ENCODE measurements at places on chromosomes 7 and 10.

DNA sequence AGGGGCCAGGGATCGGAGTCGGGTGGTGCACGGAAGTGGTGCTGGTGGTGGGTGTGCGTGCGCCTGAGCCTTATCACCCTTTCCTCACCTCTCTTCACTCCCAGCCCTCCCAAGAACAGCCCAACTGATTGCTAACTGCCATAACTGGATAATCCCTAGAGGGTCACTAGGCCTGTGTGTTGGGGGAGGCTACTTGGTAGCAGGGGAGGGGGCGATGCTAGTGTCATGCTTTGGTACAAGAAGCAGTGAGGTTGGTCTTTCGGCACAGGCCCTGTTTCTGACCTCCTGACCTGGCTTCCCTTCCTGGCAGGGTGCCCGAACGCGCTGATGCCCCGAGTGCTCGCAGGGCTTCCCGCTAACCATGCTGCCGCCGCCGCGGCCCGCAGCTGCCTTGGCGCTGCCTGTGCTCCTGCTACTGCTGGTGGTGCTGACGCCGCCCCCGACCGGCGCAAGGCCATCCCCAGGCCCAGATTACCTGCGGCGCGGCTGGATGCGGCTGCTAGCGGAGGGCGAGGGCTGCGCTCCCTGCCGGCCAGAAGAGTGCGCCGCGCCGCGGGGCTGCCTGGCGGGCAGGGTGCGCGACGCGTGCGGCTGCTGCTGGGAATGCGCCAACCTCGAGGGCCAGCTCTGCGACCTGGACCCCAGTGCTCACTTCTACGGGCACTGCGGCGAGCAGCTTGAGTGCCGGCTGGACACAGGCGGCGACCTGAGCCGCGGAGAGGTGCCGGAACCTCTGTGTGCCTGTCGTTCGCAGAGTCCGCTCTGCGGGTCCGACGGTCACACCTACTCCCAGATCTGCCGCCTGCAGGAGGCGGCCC lies 652 bp downstream of the KAZALD1 start:
- DNase-seq, result peak; percentile 43

GRCh38 chr7:50418526-50419290 lies 31.4 kb downstream of the FIGNL1 start:
- no peak for DNase-seq

DNA sequence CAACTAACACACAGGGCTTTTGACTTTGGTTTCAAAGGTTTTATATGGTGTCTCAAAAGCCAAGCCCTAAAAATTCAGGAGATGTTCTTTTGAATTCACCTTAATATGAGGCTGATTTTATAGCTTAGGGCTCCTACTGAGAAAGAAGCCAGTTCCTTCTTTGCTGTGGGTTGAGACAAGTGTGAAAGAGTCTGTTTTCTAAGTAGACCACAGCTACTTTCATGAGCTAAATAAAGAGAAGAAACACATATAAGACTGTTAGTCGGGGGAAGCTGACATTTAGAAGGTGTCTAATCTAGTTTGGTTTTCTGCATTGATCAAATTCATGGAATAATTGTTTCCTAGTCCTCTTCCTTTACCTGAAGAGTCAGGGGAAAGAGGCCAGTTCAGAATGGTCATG lies 332.1 kb upstream of the CELF2 start:
- no peak for DNase-seq

DNA sequence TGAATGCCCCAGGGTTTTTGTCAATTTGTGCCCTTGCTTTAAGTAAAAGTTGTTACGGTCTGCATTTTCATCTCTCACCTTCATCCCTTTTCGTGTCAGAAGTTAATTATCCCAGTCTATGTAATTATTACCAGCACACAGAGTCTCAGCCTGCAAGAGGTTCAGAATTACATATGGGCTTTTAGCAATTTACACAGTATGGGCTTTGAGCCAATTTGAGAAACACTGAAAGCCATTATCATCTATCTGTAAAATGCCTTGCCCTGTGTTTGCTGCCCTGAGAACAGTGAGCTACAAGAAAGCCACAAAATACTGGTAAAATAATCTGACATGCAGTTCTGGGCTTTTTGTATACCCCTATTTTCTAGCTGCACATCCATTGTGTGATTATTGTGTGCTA lies 125.6 kb upstream of the STEAP4 start:
- no peak for DNase-seq

DNA sequence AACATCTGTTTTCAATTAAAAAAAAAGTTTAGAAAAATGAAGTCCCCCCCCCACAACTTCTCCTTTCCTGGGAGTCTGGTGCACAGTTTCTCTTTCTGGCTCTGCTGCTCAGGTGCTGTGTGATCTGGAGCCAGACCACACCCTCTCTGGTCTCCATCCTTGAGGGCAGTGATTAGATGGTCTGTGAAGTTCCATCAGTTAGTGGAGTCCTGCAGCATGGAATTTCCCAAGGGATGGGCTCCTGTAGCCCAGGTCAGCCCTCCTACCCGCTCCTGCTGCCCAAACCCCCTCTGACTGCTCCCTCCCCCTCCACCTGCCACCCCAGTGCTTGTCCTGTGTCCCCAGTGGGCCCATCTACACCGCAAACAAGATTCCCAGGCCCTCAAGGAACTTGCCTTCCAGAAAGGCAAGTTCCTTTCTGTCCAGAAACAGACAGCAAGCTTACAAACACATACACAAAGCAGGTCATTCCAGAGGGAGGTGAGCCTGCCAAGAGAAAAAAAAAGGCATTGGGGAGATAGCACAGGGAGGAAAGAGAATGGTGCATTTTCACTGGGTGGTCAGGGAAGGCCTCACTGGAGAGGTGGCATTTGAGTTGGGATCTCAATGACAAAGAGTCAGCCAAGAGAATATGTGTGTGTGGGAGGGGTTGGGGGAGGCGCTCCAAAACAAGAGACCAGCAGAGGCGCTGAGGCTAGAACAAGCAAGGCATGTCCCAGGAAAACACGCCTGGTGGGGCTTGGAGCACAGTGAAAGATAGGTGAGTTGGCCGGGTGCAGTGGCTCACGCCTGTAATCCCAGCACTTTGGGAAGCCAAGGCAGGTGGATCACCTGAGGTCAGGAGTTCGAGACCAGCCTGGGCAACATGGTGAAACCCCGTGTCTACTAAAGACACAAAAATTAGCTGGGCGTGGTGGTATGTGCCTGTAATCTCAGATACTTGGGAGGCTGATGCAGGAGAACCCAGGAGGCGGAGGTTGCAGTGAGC lies 49.5 kb upstream of the SLC29A3 start:
- DNase-seq, result no peak

GRCh38 chr7:155489862-155490696 lies 32.1 kb downstream of the EN2 start:
- peak; percentile 13 for DNase-seq

GRCh38 chr10:89120931-89121763 lies 86.0 kb downstream of the CH25H start:
- peak; percentile 60 for DNase-seq

DNA sequence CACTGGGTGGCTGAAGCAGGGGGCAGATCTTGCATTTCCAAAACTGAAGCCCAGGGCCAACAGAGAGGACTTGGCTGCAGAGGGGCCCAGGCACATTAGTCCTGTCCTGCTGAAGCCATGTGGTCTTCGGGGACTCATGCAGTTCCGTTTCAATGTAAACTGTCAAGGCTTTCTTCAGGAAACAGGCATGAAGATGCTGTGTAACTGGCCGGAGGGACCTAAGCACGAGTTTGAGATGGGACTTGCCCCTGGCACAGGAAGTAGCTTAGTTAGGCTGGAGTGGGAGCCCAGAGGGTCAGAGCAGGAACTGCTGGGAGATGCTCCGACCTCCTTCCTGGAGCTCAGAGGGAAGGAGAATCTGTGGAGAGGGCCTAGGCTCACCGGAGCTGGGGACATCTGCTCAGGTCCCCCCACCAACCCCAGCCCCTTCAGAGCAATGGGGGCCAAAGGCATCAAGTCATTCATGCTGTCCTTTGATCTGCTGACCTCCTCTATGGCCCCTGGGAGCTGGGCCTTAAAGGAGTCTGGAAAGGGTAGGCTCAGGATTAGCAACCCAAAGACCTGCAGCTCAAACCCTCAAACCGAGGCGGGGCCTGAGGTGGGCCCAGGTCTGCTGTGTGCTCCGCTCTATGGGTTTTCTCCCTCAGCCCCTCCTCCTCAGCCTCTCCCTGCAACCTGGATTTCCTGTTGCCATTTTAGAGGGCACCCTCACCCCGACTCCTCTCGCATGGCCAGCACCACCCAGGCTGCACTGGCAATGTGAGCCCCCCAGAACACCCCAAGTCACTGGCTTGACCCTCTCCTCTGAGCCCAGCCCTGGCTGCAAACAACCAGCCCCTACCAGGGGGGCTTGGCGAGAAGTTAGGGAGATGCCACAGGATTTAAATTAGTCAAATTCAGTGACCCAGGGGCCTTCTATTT lies 4.4 kb upstream of the MNX1 start:
- DNase-seq, result no peak

DNA sequence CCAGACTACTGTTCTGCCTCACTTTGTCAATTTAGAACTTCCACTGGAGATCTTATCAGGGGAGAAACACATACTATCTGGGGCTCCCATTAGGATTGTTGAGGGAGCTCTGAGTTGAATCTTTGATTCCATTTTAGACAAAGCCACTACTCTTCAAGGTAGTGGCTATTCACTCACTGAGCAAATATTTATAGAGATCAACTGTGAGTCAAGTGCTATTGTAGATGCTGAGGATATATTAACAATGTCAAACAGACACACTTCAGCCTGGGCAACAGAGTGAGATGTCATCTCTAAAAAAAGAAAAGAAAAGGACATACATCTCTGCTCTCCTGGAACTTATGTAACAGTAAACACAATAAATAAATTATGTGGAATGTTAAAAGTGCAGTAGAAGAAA lies 315.3 kb downstream of the PTEN start:
- DNase-seq, result no peak

DNA sequence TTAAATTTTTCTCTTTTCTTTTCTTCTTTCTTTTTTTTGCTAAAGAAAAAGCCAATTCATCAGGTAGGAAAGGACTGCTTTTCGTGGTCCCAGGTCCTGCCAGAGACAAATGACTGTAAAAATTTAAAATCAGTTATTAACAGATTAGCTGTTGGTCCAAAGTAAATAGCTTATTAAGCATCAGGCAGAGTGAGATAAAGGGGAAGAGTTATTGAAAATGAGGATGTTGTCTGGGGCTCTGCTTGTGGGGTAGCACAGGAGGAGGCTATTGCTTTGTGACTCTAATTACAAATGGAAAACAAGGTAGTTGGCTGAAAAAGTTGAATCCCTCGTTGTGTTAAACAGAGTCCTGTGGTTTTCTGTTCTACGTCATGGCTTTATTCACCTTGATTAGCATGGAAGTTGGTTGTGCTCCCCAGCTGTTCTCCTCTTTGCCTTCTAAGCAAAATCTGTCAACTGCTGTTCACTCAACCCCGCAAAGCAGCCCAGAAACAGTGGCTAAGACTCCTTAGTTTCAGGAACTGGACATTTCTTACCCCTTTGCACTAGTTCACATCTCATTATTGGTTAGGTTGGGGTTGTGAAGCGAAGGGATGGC lies 128.9 kb downstream of the SNX10 start:
- no peak for DNase-seq

GRCh38 chr7:142375710-142376313 lies 118.0 kb upstream of the PRSS58 start:
- DNase-seq, result peak; percentile 58

- DNase-seq, result peak; percentile 47
Observed at GRCh38 chr7:47380325-47381133, 201.4 kb downstream of the TNS3 start.

- DNase-seq, result no peak
Observed at GRCh38 chr7:114217026-114217806, 197.4 kb upstream of the FOXP2 start.
